ENCODE measurements at places on chromosomes 12 and 14.

DNA sequence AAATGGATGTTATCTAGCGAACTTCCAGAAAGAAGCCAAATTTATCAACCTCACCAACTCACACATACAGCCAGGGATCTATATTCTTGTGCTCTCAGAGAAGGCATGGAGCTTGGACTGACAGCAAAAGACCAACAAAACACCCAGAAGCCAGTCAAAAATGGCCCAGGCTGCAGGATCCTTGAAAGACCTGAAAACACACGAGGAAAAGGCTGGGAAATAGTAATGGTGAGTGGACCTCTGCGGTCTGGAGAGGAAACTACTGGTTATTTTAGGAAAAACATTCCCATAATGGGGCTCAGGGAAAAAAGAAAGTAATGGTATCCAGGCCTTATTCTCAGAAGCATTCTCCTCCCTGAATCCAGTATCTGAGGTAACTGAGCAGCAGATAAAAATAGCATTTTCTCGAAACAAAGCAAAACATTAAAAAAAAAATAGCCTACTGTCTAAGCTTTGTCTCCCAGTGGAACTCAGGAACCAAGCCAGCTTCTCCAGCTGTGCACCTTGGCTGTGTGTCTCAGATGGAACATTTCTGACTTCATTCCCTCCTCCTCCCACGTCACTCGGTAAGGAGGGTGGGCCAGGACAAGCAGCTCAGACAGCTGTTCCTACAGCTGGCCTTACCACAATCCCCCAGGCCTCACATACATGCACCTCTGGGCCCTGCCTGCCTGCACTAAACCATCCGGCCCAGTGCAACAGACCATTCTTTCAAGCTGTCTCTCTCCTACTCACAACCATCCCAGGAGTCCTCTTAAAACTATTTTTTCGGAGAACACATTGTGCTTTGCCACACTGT is 249.9 kb downstream of the DAD1 start:
- no peak overlapping the region for H3K4me3 ChIP-seq
- H3K36me3 ChIP-seq = no peaks in the 10 kb centered on the region
- no peak for DNase-seq
- H3K27me3 ChIP-seq = no peaks in the 10 kb centered on the region

GRCh38 chr14:75979648-75980565 is 1.9 kb downstream of the TGFB3 start:
- DNase-seq = no peak
- no peak overlapping the region for H3K4me3 ChIP-seq
- peaks cover 13% of the 10 kb centered on the region for H3K27me3 ChIP-seq
- H3K36me3 ChIP-seq = no peaks in the 10 kb centered on the region
- peaks cover 30% of the 10 kb centered on the region for H3K4me1 ChIP-seq

DNA sequence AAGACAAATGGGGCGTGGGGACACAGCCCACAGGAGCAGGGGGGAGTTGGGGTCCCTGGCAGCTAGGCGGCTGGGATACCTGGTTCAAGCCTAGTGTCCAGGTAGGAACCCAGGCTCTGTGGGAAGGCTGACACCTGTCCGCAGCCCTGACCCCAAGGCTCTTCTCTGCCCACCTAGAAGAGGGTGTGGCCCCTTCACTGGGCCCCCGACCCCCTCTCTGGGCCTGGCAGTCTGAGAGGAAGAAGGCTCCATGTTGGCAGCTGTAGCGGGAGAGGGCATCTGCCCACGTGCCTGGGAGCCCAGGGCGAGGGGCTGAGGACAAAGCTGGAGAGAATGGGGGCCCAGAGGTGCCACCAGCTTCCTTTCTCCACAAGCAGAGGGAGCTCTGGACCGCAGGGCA is 10.5 kb downstream of the CHGA start:
- H3K4me3 ChIP-seq = no peak overlapping the region
- H3K27ac ChIP-seq = no peak overlapping the region
- no peaks in the 10 kb centered on the region for H3K4me1 ChIP-seq
- no peak for DNase-seq

GRCh38 chr12:57865084-57865751 is 18.7 kb upstream of the CTDSP2 start:
- peaks cover 9% of the 10 kb centered on the region for H3K4me1 ChIP-seq
- H3K27ac ChIP-seq = peak overlapping the region; percentile 71
- H3K36me3 ChIP-seq = no peaks in the 10 kb centered on the region
- peak; percentile 85 for DNase-seq

DNA sequence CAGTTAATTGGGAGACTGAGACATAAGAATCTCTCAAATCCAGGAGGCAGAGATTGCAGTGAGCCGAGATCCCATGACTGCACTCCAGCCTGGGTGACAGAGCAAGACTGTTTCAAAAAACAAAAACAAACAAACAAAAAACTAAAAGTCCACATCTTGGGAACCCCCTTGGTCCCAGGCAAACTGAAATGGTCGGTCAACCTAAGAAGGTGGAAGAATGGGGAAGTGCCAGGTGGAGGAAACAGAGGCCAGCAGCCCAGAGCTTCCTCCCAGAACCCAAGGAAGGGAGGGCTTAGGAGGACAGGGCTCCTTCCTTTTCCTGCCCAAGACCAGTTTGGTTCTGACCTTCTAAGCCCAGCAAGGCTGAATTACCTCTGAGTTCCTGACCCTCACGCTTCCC is 121.0 kb upstream of the FUT8 start:
- H3K4me3 ChIP-seq = peak overlapping the region; percentile 11
- H3K27me3 ChIP-seq = no peaks in the 10 kb centered on the region

DNA sequence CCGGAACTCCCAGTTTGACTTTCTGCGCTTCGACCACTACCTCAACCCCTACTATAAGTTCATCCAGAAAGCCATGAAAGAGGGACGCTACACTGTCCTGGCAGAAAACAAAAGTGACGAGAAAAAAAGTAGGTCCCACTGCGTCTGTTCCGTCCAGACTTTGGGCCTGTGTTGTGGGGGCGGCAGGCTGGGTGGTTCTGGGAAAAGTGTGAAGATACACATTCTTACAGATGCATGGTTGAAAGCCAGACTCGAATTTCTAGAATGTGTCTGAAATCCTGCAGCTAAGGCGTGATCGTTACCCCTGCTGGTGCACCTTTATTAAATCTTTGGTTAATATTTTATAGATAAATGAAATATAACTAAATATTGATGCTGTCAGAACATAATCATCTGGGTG is 14.6 kb downstream of the SFSWAP start:
- no peak overlapping the region for H3K4me3 ChIP-seq
- peaks cover 10% of the 10 kb centered on the region for H3K4me1 ChIP-seq
- DNase-seq = no peak
- no peak overlapping the region for H3K27ac ChIP-seq

- peaks cover 14% of the 10 kb centered on the region for H3K4me1 ChIP-seq
- no peaks in the 10 kb centered on the region for H3K36me3 ChIP-seq
- no peak for DNase-seq
- peaks cover 2% of the 10 kb centered on the region for H3K27me3 ChIP-seq
- no peak overlapping the region for H3K27ac ChIP-seq
- no peak overlapping the region for H3K4me3 ChIP-seq
These were observed 213.6 kb downstream of the C12orf42 start for GRCh38 chr12:103282124-103282523.

DNA sequence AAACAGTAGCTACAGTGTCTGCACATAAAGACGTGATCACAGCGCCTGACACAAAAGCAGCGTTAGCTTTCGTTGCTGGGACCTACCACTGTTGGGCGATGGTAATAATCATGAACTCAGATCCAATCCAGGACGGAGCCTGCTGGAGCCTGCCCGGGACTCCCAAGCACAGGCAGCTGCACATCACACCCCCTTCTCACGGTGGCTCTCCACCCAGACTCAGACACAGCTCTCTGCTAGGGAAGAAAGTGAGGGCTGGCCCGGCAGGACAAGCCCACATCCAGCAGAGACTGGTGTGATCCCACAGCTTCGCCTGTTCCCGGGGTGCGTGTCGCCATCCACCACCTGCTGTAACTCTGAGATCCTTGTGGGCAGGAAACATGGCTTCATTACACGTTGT is 49.9 kb upstream of the FOXN3 start:
- no peak overlapping the region for H3K4me3 ChIP-seq
- peaks cover 17% of the 10 kb centered on the region for H3K4me1 ChIP-seq
- no peak overlapping the region for H3K27ac ChIP-seq
- peaks cover 38% of the 10 kb centered on the region for H3K36me3 ChIP-seq

DNA sequence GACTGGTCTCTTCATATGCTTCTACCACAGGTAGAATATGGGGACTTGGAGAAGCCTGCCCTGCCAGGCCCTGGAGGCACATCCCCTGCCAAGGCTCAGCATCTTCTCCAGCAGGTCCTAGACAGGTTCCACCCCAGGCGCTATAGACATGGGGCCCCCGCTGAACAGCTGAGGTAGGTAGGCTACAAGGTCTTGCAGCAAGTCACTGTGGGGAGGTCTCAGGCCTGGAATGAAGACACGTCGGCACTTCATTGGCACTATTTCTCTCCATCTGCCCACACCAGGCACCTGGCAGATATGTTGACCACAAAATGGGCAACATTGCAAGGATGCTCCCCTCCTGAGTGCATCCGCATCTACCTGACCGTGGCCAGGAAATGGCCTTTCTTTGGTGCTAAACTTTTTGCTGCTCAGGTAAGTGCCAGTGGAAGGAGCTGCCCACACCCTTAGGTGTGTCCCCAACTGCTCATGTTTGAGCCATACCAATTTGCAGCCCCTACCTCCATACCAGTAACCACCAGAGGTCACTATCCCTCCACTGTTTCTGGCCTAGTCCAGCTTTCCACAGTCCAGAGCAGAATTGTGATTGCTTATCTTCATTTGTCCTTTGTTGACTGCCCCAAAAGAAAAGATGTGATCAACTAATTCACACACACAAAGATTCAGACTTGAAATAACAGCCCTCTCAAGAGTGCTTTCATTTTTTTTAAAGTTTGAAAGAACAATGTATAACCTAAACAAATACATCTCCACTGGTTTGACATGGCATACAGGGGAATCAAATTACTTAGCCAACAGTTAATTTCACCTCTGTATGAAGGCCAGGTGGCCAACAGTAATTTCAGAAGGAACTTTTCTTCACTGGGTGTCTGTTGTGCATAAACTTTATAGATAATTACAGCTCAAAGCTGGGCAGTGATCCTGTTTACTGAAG is 16.1 kb downstream of the PIGH start:
- no peak overlapping the region for H3K4me3 ChIP-seq
- peak; percentile 77 for DNase-seq
- no peaks in the 10 kb centered on the region for H3K27me3 ChIP-seq
- peaks cover 3% of the 10 kb centered on the region for H3K4me1 ChIP-seq
- peaks cover 7% of the 10 kb centered on the region for H3K36me3 ChIP-seq

- peak overlapping the region; percentile 99 for H3K27ac ChIP-seq
- DNase-seq = no peak
- peak overlapping the region; percentile 99 for H3K4me3 ChIP-seq
- H3K27me3 ChIP-seq = no peaks in the 10 kb centered on the region
- peaks cover 29% of the 10 kb centered on the region for H3K36me3 ChIP-seq
These were observed 235 bp downstream of the RAB2B start for GRCh38 chr14:21476523-21476924.

DNA sequence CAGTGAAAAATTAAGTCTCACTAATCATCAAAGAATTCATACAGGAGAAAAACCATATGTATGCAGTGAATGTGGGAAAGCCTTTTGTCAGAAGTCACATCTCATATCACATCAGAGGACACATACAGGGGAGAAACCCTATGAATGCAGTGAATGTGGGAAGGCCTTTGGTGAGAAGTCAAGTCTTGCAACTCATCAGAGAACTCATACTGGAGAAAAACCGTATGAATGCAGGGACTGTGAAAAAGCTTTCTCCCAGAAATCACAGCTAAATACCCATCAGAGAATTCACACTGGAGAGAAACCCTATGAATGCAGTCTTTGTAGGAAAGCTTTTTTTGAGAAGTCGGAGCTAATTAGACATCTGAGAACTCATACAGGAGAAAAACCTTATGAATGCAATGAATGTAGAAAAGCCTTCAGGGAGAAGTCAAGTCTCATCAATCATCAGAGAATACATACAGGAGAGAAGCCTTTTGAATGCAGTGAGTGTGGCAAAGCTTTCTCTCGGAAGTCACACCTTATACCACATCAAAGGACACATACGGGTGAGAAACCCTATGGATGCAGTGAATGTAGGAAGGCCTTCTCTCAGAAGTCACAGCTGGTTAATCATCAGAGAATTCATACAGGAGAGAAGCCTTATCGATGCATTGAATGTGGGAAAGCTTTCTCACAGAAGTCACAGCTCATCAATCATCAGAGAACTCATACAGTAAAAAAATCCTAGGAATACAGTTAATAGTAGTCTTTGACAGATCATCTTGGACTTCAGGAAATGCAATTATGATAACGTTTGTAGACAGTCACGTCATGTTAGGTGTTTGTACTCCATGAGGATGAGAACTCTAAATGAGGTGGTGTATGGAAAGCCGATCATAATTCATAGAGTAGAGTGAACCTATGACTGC is 21.1 kb downstream of the ZNF84 start:
- H3K27ac ChIP-seq = no peak overlapping the region
- H3K36me3 ChIP-seq = peaks cover 54% of the 10 kb centered on the region
- H3K4me3 ChIP-seq = no peak overlapping the region
- DNase-seq = no peak

GRCh38 chr14:36439766-36440165 is 80.3 kb downstream of the NKX2-1 start:
- no peak overlapping the region for H3K27ac ChIP-seq
- H3K27me3 ChIP-seq = peaks cover 17% of the 10 kb centered on the region
- no peak overlapping the region for H3K4me3 ChIP-seq
- no peaks in the 10 kb centered on the region for H3K36me3 ChIP-seq
- no peaks in the 10 kb centered on the region for H3K4me1 ChIP-seq

GRCh38 chr12:104132351-104132956 is 5.6 kb downstream of the NFYB start:
- peak; percentile 38 for DNase-seq
- H3K36me3 ChIP-seq = peaks cover 30% of the 10 kb centered on the region
- H3K4me3 ChIP-seq = no peak overlapping the region
- no peak overlapping the region for H3K27ac ChIP-seq
- H3K4me1 ChIP-seq = peaks cover 17% of the 10 kb centered on the region

- H3K27ac ChIP-seq = no peak overlapping the region
- no peak overlapping the region for H3K4me3 ChIP-seq
- H3K27me3 ChIP-seq = peaks cover 3% of the 10 kb centered on the region
- DNase-seq = no peak
These were observed 39.8 kb upstream of the OVCH1 start for GRCh38 chr12:29537298-29537697.

GRCh38 chr14:51540364-51540763 is 111.3 kb upstream of the FRMD6 start:
- DNase-seq = no peak
- H3K4me1 ChIP-seq = no peaks in the 10 kb centered on the region
- H3K4me3 ChIP-seq = no peak overlapping the region
- no peak overlapping the region for H3K27ac ChIP-seq
- peaks cover 13% of the 10 kb centered on the region for H3K27me3 ChIP-seq

DNA sequence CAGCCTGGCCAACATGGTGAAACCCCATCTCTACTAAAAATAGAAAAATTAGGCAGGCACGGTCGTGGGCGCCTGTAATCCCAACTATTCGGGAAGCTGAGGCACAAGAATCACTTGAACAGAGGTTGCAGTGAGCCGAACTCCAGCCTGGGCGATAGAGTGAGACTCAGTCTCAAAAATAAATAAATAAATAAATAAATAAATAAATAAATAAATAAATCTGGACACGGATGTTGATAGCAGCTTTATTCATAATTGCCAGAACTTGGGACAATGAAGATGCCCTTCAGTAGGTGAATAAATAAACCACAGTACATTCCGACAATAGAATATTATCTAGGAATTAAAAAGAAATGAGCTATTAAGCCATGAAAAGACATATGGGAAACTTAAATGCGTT is 31.1 kb downstream of the TMEM30B start:
- no peak for DNase-seq
- H3K36me3 ChIP-seq = no peaks in the 10 kb centered on the region
- H3K27me3 ChIP-seq = peaks cover 13% of the 10 kb centered on the region
- H3K4me1 ChIP-seq = peaks cover 15% of the 10 kb centered on the region
- H3K27ac ChIP-seq = no peak overlapping the region

- no peak overlapping the region for H3K4me3 ChIP-seq
- no peaks in the 10 kb centered on the region for H3K36me3 ChIP-seq
- H3K27ac ChIP-seq = no peak overlapping the region
- DNase-seq = no peak
These were observed 48.9 kb downstream of the SMOC1 start for GRCh38 chr14:69928111-69928523.
